ENCODE measurements at places on chromosomes 5 and 9.

- DNase-seq: no peak
Measured at GRCh38 chr5:154470947-154471870, 6.8 kb downstream of the HAND1 start.

GRCh38 chr9:110936719-110937452, 101.4 kb downstream of the LPAR1 start:
- DNase-seq: no peak

- DNase-seq: no peak
Measured at GRCh38 chr5:77983482-77984199, 207.5 kb upstream of the TBCA start.

DNA sequence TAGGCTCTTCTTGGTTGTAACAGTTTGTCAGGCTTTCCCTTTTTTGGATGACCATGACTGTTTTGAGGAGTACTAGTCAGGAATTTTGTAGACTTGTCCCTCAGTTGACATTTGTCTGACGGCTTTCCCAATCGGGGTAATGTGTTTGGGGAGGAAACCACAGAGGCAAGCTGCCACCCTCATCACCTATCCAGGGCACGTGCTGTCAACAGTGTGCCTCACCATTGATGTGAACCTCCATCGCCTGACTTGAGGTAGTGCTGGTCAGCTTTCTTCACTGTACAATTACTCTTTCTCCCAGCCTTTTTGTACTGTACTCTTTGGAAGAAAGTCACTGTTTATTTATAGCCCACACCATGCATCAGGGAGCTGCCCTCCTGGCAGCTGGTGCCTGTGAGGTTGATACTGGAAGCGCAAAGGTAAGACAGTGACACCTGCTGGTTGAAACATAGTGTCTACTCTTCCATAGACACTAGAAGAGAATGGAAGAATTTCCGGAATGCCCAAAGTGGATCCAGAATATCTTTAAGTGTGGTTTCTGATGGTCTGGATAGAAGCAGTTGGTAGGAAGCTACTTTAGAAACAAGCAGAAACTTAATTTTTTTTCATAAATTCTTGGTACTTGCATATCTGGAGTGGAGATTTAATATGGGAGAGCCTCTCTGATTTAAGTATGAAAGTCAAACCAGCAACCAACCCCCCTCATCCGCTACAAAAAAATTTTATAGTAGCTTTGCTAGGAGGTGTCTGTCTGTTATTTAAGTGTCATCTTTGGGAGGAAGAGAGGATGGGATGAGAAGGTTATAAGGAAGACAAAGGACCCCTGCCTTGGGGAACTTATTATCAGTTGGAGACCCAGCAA, 69.3 kb downstream of the SNX30 start:
- peak; percentile 23 for DNase-seq

DNA sequence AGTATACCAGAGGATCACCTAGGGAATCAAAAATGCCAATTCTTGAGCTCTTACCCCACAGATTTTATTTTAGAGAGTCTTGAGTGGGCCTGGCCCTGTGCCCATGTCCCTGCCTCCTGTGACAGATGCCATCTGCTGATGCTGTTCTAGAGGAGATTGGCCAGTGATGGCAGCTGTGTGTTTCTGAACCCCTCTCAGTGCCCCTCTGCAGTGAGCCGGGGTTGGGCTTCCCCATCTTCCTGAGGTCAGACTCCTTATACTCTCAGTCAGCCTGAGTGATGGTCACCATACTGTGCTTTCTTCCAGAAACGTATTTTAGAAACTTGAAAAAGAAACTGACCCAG, 6.1 kb downstream of the PTCD2 start:
- DNase-seq: no peak

DNA sequence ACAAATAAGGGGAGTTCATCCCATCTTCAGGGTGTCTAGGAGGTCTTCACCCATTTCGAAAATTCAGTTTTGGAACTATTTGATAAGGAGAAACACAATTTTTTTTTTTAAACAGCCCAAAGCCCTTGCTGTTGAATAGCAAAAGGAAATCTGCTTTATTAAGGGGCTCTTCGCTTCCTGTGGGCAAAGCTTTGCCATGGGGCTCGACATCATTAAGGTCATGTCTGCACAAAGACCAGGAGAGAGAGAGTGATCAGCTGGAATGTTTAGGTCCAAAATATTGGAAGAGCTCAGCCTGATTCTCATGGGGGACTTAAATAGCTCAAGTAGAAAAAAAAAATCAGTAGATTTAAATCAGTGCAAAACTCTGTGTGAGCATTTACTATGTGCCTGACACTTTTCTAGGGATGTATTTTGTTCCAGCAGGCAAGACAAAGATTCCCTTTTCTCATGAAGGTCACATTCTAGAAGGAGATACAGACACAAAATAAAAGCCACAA, 564.6 kb upstream of the KLF4 start:
- DNase-seq: no peak

DNA sequence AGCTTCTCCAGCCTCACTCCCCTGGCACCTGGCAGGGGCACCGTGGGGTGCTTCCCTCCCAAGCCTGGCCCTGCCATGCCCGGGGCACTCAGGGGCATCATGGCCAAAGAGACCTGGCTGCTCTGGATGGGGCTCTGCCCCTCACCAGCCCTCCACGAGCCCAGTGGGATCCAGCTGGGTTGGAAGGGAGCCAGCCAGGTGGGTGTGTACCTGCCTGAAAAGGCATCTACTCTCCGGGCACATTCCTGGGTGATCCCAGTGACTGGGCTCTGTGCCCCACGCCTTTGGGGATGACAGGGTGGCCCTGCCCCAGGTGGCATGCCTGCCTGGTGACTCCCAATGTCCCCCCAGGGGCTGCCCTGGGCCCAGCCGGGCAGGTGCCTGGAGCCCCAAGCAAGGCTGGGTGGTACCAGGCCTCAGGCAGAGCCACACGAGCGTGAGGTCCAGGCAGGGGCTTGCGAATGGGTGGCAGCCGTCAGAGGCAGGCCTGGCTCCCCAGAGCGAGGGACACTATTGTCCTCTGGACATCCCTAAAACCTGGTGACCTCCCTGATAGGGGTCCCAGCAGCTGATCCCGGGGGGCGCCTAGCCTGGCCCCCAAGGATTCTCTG, 777 bp downstream of the GPSM1 start:
- no peak for DNase-seq

DNA sequence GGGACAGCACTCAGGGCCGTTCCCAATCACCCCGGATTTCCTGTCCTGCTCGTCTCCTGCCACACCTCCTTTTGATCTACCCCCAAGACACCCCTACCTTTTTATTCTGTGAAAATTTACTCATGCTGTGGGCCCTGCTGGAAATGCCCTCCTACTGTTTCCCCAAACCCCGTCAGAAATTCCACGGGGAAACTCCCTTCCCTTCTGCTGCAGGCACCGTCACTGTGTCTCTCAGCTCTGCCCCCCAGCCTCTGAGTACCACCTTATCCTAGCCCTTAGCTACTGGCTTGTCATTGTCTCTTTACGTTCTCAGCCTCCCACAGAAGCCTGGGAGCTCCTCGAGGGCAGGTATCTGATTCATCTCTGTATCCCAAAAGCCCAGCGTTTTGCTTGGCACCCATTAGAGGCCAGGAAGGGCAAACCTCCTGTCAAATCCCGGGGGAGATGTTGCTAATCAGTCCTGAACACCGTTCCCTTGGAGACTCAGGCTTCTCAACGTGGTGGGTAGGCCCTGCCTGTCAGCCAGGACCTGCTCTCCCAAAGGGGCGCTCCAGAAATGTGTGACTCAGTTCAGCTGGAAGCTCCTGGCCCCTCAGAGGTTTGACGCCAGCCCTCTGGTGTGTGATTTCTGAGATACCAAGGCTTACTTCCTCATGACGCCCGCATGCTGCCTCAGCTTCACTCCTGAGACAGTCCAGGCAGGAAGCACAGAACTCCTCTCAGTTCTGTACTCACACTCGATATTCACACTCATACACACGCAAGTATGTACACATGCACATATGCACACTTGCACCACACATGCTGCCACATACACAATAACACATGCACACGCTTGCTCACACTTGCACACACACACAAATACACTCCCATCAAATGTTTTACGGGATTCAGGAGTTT, 50.7 kb upstream of the GRHPR start:
- no peak for DNase-seq

DNA sequence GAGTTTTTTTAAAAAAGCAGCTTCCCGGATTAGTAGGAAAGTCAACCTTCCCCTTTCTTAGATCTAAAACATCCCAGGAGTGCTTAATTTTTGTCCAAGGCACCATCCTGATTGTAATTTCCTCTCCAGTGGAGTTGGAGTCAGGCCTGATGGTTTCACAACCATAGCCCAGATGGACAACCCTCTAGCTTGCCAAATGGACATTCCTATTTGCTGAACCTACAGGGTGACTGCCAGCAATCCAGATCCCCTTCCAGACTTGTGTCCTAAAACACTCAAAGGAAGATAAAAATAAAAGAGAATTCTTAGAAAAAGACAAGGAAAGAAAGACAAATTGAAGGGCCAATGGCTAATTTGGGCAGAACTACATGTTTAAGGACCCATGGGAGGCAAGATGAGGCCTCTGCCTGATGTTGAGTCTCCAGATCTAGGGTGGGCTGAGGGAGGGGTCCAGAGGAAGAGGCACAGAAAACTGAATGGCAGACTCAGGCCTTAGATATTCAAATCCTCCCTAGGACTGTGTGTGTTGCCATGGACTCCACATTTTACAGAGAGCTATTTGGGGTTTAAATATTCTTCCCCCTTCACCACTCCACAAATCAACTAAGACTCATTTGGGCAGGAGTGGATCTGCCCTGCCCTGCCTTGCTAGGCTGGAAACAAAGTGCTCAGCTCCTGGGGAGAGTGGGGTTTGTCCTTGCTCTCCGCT, 38.5 kb upstream of the SLC44A1 start:
- DNase-seq: peak; percentile 41

DNA sequence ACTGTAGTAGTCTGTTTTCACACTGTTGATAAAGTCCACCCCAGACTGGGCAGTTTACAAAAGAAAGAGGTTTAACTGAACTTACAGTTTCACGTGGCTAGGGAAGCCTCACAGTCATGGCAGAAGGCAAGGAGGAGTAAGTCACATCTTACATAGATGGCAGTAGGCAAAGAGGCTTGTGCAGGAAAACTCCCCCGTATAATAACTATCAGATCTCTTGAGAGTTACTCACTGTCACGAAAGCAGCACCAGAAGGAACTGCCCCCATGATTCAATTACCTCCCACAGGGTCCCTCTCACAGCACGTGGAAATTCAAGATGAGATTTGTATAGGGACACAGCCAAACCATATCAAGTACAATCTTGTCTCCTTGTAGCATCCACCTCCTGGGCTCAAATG, 21.1 kb downstream of the PARP8 start:
- DNase-seq: no peak

All from posterior cingulate gyrus (tissue), 11 donors.